ENCODE measurements at places on chromosomes 6 and 20.

GRCh38 chr6:41332241-41332640 is 3.2 kb upstream of the NCR2 start:
- DNase-seq: no peak
- no peaks in the 10 kb centered on the region for H3K36me3 ChIP-seq

DNA sequence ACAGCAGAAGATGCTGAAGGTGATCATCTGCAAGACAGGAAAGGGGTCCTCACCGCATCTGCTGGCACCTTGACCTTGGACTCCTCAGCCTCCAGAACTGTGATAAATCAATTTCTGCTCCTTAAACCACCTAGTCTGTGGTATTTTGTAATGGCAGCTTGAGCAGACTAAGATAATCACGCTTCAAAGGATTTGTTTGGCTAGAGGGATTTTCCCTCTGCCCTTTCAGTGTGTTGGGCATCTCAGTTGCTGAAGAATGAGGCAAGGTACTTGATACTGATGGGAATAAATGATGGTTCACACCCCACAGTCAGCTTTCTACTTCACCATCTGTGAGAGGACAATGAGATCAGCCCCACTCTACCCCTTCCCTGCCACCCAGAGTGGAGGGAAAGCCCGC is 60.2 kb downstream of the ADAT2 start:
- no peaks in the 10 kb centered on the region for H3K27me3 ChIP-seq
- no peaks in the 10 kb centered on the region for H3K36me3 ChIP-seq
- H3K27ac ChIP-seq: no peak overlapping the region
- no peak for DNase-seq
- H3K4me3 ChIP-seq: no peak overlapping the region

- H3K4me1 ChIP-seq: no peaks in the 10 kb centered on the region
- DNase-seq: no peak
- H3K36me3 ChIP-seq: no peaks in the 10 kb centered on the region
- H3K4me3 ChIP-seq: no peak overlapping the region
- no peaks in the 10 kb centered on the region for H3K27me3 ChIP-seq
Measured at GRCh38 chr6:151095538-151096254, 144.1 kb upstream of the AKAP12 start.

DNA sequence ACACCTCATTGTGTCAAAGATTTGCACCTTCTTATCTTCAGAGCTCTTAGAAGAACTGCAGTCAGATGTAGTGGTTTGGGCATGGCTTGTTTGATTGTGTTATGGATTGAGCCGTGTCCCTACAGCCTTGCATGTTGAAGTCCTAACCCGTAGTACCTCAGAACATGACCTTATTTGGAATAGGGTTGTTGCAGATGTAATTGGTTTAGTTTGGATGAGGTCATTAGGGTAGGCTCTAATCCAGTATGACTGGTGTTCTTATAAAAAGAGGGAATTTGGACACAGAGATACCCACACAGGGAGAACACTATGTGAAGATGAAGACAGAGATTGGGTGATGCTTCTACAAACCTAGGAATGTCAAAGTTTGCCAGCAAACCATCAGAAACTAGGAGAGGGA is 35.4 kb upstream of the PHACTR2 start:
- peaks cover 10% of the 10 kb centered on the region for H3K4me1 ChIP-seq
- H3K27me3 ChIP-seq: no peaks in the 10 kb centered on the region
- H3K36me3 ChIP-seq: no peaks in the 10 kb centered on the region

GRCh38 chr6:129842881-129843409 is 18.2 kb downstream of the TMEM244 start:
- H3K27ac ChIP-seq: no peak overlapping the region
- no peaks in the 10 kb centered on the region for H3K27me3 ChIP-seq
- DNase-seq: no peak
- H3K36me3 ChIP-seq: no peaks in the 10 kb centered on the region
- no peak overlapping the region for H3K4me3 ChIP-seq

- H3K4me1 ChIP-seq: peaks cover 16% of the 10 kb centered on the region
- no peaks in the 10 kb centered on the region for H3K36me3 ChIP-seq
- peak overlapping the region; percentile 99 for H3K4me3 ChIP-seq
- peak overlapping the region; percentile 96 for H3K27ac ChIP-seq
- DNase-seq: no peak
Measured at GRCh38 chr6:90586546-90586835, 381 bp downstream of the MAP3K7 start.

DNA sequence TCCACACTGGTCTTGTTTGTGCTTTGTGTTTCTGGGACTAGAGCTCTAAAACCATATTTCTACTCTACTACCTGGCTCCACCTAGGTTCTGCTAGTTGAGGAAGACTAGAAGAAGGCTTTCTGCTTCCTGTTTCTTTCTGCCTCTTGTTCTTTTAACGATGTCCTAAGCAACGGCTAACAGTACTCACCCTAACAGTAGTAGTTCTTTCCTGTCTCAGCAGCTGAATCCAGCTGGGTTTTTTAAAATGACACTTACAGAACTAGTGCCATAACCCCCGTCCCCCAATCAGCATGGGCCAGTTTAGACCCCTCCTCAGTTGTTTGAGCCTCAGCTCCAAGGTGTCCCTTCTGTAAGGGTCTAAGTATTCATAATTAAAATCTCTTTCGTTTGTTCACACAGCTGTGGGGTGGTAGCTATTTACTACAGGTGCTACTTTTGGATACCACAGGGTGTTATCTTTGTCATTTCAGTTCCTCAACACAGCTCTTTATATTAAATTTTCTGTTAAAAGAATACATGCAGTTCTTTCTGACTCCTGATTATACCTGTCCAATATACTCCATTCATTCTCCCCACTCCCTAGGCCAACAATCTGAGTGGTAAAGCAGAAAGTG is 790.2 kb downstream of the DHX35 start:
- H3K4me1 ChIP-seq: no peaks in the 10 kb centered on the region
- H3K27me3 ChIP-seq: no peaks in the 10 kb centered on the region
- H3K4me3 ChIP-seq: no peak overlapping the region

GRCh38 chr6:4636881-4637224 is 139.4 kb upstream of the CDYL start:
- no peaks in the 10 kb centered on the region for H3K27me3 ChIP-seq
- H3K27ac ChIP-seq: no peak overlapping the region
- no peaks in the 10 kb centered on the region for H3K36me3 ChIP-seq
- no peak overlapping the region for H3K4me3 ChIP-seq
- no peak for DNase-seq

DNA sequence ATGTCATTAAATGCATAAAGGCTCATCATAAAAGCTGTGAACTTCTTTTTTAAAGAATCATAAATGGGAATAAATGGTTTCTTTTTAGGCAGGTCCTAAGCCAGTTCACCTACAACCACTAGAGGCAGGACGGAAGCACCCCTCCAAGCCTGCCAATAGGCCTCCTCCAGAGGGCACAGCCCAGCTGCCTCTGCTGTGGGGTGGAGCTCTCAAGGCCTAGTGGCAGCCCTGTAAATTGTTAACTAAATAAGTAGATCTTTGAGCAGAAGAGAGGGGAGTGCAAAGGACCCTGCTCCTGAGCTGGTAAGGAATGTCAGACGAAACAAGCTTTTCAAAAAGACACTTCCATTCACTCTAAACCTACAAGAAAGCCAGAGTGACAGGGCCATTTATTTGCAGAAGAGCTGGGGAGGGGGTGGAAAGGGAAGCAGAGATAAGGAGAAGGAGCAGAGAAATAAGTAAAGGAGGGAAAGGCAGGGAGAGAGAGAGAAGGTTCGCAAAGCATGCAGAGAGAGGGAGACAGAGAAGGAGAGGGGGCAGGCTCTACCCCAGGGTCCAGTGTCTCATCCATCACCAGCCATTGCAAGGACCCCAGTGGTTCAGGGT is 18.0 kb upstream of the MAFB start:
- H3K36me3 ChIP-seq: no peaks in the 10 kb centered on the region
- H3K4me1 ChIP-seq: peaks cover 46% of the 10 kb centered on the region
- peak; percentile 85 for DNase-seq
- no peaks in the 10 kb centered on the region for H3K27me3 ChIP-seq
- H3K27ac ChIP-seq: peak overlapping the region; percentile 40

DNA sequence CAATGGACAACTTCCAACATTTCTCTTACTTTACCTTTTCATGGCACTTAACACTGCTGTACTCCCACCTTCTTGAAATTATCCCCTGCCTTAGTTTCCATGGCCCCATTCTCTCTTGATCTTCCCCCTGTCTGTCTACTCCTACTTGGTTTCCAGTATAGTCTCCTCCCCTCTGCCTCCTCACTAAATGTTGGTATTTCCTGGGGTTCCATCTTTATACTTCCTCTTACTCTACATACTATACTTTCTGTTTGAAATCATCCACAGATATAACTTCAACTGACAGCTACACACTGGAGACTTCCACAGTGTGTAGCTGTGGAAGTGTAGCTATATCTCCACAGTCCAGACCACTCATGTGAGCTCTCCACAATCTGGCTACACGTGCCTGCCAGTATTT is 13.5 kb downstream of the ZHX3 start:
- H3K4me1 ChIP-seq: no peaks in the 10 kb centered on the region
- H3K27ac ChIP-seq: no peak overlapping the region
- no peak overlapping the region for H3K4me3 ChIP-seq
- H3K36me3 ChIP-seq: no peaks in the 10 kb centered on the region

DNA sequence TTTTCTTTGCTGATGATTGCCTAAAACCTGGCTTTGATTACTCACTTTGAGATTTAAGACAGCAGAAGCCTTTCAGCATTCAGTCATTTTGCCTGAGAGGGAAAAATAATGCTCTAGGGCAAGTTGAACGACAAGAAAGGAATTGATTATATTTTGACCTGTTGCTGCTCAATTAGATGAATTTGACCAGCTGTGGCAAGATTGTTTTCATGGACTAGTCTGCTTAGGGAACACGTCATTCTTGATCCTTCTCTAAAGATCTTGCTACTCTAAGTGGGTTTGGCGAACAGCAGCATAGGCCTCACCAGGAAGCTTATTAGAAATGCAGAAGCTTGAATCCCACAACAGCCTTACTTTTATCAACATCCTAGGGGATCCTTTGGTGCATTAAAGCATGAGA is 59.7 kb upstream of the PHACTR1 start:
- H3K27ac ChIP-seq: no peak overlapping the region
- peaks cover 9% of the 10 kb centered on the region for H3K4me1 ChIP-seq
- no peaks in the 10 kb centered on the region for H3K36me3 ChIP-seq
- H3K27me3 ChIP-seq: peaks cover 10% of the 10 kb centered on the region

DNA sequence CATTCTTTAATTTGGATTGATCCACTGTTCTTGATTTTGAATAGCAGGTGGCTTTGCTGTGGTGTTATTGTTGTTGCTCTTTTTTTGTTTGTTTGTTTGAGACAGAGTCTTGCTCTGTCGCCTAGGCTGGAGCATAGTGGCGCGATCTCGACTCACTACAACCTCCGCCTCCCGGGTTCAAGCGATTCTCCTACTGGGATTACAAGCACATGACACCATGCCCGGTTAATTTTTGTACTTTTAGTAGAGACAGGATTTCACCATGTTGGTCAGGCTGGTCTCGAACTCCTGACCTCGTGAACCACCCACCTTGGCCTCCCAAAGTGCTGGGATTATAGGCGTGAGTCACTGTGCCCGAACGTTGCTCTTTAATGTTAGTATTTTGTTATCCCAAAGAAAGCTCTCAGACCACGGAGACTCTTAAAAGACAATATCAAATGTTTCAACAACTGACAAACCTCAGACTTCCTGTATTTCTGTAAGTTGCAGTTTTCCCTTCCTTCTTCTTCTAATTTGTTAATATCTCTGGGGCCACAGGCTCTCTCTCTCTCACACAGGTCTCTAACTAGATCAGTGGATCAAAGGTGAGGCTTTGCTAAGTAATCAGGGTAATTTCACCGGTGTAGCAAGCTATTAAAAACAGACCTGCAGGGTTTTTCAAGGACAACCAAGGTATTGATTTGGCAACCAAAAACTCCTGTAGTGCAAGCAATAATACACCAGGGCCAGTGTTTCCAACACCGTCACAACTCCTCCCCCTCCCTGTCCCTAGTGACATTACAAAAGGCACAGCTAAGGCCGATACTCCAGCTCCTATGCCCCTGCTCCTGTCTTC is 48.8 kb upstream of the ZNF217 start:
- no peaks in the 10 kb centered on the region for H3K27me3 ChIP-seq
- no peak overlapping the region for H3K27ac ChIP-seq
- H3K4me3 ChIP-seq: no peak overlapping the region
- H3K4me1 ChIP-seq: peaks cover 13% of the 10 kb centered on the region
- DNase-seq: peak; percentile 65

DNA sequence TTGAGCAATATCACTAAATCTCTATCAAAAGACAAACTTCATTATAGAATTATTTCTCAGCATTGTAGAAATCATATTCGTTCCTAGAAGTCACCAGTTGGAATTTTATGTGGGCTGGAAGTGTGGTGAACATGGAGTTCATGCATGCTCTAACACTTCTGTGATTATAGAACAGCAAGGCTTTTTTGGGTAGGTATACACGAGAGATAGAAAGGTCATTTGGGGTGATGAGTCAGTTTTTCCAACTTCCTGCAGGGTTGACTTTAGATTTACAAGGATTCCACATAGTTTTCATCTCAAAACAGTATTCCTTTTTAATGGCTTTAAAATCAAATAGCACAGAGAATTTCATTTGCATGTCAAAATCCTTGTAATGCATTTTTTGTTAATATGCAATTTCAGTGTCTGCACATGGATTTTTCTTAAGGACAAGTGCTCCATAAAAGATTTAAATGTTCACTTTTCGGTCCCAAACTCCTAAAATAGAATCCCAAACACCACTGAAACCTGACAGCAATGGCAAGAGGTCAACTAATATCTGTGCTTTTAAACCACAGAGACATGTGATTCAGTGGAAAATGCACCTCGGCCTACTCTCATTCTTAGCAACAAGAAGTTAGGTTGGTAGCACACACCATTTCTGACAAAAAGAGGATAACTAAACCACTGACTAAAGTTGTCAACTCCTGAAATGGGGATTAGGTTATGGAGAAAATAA is 211.0 kb downstream of the MOXD1 start:
- H3K36me3 ChIP-seq: no peaks in the 10 kb centered on the region
- H3K27me3 ChIP-seq: no peaks in the 10 kb centered on the region
- no peak for DNase-seq
- no peak overlapping the region for H3K27ac ChIP-seq
- no peaks in the 10 kb centered on the region for H3K4me1 ChIP-seq

DNA sequence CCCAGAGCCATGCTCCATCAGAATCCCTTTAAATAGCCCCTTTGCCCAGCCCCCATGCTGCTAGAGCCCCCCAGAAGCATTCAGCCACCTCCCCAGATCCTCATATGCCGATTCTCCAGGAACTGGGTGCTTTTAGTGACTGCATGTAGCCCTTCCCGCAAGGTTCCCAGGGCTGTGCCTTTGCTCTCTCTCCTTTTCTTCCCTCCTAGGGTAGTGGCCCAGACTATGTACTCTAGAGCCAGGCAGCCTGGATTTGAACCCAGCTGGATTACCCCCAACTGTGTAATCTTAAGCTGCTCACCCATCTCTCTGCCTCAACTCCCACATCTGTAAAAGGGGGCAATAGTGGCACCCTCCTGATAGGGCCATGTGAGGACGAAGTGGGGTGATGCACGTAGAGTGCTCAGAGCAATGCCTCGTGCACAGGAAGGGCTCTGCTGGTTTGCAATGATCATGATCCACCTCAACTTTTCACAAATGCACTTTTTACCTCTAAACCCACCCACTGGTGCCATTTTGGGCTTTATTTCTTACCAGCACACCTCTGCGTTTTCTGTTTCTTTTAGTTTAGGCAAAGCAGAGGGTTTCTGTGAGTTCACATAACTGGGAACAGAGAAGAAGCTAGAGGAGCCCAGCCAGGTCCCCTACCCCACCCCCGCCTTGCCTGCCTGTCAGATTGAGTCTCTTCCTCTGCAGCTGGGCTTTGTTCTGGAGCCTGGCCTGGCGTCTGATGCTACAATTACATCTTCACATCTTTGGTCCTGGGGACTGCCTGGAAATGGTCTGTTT is 396.5 kb downstream of the RNGTT start:
- H3K27ac ChIP-seq: no peak overlapping the region
- no peak overlapping the region for H3K4me3 ChIP-seq
- DNase-seq: peak; percentile 42
- H3K36me3 ChIP-seq: no peaks in the 10 kb centered on the region
- peaks cover 21% of the 10 kb centered on the region for H3K4me1 ChIP-seq
